ENCODE measurements at places on chromosomes 13 and 19. TPM values are rescaled to one million over a fixed set of nuclear protein-coding genes. Genes with fewer than 3 reads are reported as not detected.

- no peak for DNase-seq
Observed at GRCh38 chr13:54953786-54954185, 1925.2 kb downstream of the OLFM4 start.

GRCh38 chr13:40933508-40934204 is 85.5 kb downstream of the ELF1 start:
- DNase-seq = no peak

- no peak for DNase-seq
Observed at GRCh38 chr13:31749929-31750328, 10.6 kb downstream of the RXFP2 start.

- DNase-seq = no peak
Observed at GRCh38 chr19:50721441-50722137, 1.6 kb upstream of the CLEC11A start.

DNA sequence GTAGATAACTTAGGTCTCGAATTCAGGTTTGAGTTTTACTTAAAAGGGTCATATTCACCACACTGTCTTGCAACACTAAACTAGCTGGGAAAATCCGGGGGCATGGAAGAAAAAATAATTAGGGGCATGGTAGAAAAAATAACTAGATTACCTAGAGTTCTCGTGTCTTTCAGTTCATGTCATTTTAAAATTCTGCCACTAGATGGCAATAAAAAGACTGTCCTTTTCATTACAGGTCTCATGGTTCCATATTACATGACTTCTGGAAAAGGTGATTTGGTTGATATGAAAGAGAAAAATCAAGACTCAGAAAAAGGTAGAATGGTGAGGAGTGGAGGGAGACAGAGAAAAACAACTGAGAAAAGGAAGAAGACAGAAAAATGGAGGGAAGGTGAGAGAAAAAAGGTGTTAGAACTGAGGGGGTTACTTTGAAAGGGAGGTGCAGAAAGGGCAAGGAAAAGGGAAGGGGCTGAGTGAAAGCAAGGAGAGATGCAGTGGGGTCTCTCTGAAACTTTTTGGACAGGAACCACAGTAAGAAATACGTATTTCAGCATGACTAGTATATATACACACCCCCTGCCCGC is 299.0 kb downstream of the KLF12 start:
- peak; percentile 51 for DNase-seq

- DNase-seq = peak; percentile 47
Observed at GRCh38 chr19:10975374-10976130, 14.7 kb downstream of the SMARCA4 start.

The NCAN gene
- polyA plus RNA-seq = not detected

The PCDH20 gene
- polyA plus RNA-seq = 5.1 TPM

The PIBF1 gene
- 10.9 TPM for polyA plus RNA-seq

The TNNT1 gene
- polyA plus RNA-seq = 86.4 TPM

The TEX101 gene
- polyA plus RNA-seq = not detected

The PTGIR gene
- 4.8 TPM for polyA plus RNA-seq
